NCI-H1105 (cell line): ENCODE measurements at places on chromosomes 3 and 15.
A peak's percentile ranks its signal among the peaks of the same experiment; 100 is the strongest.

DNA sequence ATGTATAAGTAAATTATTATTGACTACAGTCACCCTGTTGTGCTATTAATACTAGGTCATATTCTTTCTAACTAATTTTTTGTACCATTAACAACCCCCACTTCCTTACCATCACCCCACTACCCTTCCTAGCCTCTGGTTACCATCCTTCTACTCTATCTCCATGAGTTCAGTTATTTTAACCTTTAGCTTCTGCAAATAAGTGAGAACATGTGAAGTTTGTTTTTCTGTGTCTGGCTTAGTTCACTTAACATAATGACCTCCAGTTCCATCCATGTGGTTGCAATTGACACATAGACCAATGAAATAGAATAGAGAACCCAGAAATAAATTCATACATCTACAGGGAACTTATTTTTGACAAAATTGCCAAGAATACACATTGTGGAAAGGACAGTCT lies 55.4 kb upstream of the CHRNB4 start:
- DNase-seq: no peak

GRCh38 chr3:176631165-176631564 lies 566.1 kb downstream of the TBL1XR1 start:
- no peak for DNase-seq

GRCh38 chr3:176119826-176120225 lies 1077.5 kb downstream of the TBL1XR1 start:
- DNase-seq: no peak

DNA sequence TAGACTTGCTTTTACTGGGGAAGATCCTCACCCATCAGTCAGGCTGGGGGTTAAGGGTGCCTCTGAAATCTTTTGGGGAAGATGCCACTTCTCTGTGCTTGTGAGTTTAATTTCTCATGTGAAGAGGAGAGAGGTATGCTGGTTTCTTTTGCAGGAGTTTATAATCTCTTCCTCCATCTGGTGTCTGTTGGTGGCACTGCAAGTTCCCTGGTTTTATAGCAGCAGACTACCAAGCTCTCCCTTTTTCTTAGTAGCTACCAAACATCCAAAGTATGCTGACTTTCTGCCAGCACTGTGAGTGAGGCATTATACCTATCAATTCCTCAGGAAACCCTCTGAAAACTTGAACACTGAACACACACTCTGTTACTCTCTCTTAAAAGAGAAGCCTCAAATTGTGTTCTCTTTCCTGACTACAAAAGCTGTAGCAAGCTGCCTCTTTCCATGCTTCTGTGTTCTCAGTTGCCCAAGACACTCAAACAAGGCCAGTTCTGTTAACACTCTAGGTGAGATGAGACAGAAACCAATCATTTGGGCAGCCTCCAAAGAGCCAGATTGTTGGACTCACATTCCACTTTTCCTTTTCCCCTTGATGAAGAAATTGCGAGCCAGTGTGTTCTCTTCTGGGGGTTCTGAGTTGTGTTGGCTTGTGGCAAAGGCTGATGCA lies 299.5 kb downstream of the GAP43 start:
- DNase-seq: no peak

DNA sequence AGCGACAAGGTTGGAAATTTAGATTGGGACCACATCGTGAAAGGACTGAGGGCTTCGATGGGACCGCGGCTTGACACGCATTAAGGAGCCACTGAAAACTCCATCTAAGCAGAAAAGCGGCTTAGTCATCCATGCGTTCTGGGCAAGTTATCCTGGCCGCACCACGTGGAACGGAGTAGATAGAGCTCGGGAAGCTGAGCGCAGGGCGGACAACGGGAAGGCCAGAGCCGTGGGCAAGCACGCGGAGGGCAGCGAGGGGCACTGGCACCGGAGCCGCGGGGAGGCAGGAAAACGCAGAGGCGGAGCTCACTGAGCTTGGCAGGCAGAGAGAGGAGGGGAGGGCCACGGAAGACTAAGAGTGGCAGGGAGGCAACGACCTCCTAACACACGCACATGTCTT lies 61.3 kb upstream of the VGLL4 start:
- DNase-seq: no peak

- DNase-seq: no peak
Observed at GRCh38 chr3:41522612-41523011, 323.3 kb downstream of the CTNNB1 start.

DNA sequence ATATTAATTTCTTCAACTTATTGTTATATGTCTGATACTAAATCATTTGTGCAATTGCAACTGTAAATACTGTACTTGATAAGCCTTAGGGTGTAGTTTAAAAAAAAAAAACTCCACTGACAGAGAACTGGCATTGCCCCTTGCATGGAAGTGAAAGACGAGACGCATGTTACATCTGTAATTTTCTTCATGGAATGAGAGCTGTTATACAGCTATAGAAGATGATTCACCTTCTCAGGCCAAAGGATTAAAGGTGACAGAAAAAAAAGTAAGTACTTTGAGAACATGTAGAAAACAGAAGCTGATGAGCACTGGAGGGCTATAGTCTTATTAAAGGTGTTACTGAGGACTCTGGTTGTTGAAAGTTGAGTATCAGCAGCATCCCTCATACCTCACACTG lies 16.1 kb downstream of the RYR3 start:
- DNase-seq: no peak

DNA sequence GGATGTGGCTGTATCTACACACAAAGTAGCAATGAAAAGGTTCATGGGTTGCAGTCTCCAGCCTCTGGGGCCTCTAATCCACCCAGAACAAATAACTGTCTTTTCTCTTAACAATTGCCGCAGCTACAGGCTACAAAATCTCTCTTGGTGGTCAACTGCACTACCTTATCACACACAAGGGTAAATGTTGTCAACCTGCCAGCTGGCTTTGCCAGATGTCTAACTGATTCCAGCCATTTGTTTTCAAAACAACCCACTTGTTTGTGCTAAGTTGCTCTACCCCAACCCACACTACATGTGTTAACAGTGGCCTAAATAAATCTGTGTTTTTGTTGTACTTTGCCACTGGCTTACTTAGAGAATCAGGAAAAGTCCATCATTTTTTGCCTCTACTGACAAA lies 447.3 kb downstream of the TAFA4 start:
- DNase-seq: no peak

GRCh38 chr3:144643771-144644198 lies 672.2 kb downstream of the DIPK2A start:
- DNase-seq: no peak

DNA sequence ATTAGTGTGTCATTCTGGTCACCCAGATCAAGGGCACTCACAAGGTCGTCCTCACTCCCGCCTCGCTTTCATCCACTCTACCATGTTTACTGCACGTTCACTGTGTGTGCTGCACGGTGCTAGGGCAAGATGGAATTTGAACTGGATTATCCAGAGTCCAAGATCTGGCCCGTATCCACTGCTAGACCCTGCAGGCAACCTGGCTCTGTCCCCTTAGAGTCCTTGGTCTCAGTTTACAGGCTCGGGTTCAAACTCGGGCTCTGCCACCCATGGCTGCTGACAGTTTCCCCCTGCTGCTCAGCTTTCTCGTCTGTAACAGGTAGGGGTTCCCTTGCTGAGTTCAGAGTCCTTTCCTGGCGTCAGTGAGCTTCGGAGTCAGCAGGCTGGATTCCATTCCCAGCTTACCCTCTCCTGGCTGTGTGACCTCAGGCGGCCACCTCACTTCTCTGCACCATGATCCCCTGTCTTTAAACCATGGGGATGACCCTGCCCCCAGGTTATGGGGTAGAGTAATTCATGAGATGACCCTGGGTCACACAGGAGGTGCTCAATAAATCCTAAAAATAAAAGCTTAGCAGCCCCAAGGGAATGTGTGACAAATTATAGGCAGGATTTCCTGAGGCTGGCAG lies 79.6 kb upstream of the SLC6A6 start:
- DNase-seq: no peak

GRCh38 chr3:177478170-177478867 lies 281.0 kb upstream of the TBL1XR1 start:
- DNase-seq: no peak

DNA sequence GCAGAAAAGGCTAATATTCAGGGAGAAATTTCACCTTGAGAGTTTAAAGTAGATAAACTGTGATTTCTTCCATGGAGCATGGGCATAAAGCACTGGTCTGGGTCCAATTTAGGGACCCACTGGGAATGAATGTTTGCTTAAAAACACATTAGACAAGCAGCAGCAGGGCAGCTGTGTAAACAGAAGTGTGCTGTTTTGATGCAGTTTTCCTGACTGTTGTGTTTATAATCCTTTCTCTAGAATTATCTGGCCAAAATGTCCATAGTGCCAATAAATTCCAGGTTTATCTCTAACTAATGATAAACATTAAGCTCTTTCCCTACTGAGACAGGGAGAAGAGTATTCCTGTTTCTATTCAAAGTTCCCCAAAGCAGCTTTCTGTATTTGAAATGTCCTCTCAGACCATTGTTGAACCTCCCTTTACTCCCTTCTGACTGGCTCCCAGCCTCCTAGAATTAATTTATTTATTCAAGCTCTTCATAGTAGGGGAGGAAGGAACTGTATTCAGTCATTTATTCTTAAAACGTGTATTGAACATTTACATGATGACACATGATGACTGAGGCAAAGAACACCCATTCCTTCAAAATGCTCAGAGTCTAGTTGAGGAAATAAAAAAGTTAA lies 7.0 kb upstream of the TM4SF18 start:
- peak; percentile 52 for DNase-seq

DNA sequence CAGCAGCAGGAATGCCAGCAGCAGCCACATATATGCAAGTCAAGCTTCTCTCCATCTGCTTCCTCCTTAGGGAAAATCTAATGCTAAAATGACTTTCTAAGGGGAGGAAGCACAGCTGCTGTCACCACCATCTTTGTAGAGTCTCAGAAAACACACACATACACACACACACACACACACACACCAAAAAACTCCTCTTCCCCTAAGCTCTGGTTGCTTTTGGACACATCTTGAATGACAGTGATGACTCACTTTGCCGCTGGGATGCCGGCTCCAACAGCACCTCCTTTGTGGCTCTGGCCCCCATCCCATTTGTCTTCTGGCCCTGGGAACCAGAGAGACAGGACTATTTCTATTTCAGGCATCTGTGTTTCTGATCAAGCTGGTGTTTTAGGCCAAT lies 124.8 kb upstream of the GOLIM4 start:
- no peak for DNase-seq

- peak; percentile 84 for DNase-seq
Observed at GRCh38 chr15:96330450-96331143, at the start of gene NR2F2. Gene NR2F2 (plus strand): TSS chr15:96330700. CDS start chr15:96332106, 1,406 bp downstream.
